Activated T-helper 17 cell treated with anti-CD3 and anti-CD28 coated beads, Interleukin-2, amount 50 U/mL, for 72 hours (primary cell): ENCODE measurements at places on chromosomes 5 and 9. TPM values are rescaled to one million over a fixed set of nuclear protein-coding genes. Genes with fewer than 3 reads are reported as not detected.

Gene HSD17B3
- not detected for total RNA-seq

Gene INSYN2B
- not detected for total RNA-seq

Gene SIMC1
- 17.9 TPM for total RNA-seq

Gene HEMGN
- total RNA-seq: 0.95 TPM

Gene SLC6A19
- total RNA-seq: not detected

Gene OCLN
- total RNA-seq: 4.4 TPM

Gene MAT2B
- 127 TPM for total RNA-seq

Gene IFNA7
- total RNA-seq: not detected

Gene COX7C
- 530 TPM for total RNA-seq

Gene FSD1L
- 4.6 TPM for total RNA-seq
